ENCODE measurements at places on chromosomes 6 and 20. TPM values are rescaled to one million over a fixed set of nuclear protein-coding genes. Genes with fewer than 3 reads are reported as not detected.

- no peak for DNase-seq
Measured at GRCh38 chr6:152634773-152635172, 2.4 kb downstream of the SYNE1 start.

- DNase-seq = peak; percentile 84
Measured at GRCh38 chr6:108622641-108623298, 62.1 kb downstream of the FOXO3 start.

Gene KIF3B
- total RNA-seq = 17.1 TPM

GRCh38 chr20:45010399-45010828 lies 44.1 kb downstream of the STK4 start:
- peak; percentile 26 for DNase-seq

DNA sequence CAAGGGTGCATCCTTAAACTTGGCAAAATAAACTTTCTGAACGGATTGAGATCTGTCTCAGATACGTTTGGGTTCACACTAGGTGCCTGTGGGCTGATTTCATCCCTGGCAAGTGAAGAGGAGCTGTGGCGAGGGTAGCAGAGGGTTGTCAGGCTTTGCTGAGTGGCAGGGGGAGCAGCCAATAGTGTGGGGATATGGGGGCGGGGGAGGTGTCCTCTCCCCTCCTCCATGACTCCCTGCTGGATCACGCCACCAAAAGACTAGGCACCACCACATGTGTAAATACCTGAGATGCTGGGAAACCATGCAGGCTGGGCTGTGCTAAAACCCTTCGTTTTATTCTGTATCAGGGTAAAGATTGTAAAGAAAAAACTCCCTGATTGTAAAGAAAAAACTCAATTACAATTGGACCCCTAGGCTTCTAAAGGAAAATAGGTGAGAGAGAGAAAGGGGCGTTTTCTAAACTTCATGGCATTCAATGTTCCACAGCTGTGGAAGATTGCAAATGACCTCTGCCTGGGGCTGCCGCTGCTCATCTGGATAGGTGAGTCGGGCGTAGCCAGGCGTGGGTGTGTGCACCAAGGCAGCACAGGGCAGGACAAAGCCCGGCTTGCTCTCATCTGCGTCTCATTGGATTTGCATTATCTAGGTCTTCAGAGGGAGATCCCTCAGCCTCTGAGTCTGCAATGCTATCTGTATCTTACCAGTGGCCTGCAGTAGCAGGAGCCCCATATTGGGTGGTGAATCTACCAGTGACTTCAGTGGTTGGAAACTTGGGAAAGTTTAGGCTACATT lies 26.9 kb upstream of the ADTRP start:
- DNase-seq = no peak

Gene FNDC1
- total RNA-seq = not detected

DNA sequence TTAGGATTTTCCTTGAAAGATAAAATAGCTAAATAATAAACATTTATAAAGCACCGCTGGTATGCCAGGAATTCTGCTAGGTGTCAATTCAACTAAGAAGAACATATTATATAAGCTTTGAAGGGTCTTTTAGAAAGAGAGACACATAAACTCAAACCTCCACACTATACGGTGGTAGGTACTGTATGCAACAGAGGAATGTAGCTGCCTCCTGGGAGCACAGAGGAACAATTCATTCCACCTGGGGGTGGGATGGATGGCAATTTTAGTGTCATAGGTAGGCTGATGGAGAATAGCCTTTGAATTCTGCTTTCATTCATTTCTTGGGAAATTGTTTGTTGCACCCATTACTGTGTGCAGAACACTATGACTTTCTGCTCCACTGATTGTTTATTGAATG lies 447.1 kb upstream of the MAP3K7 start:
- no peak for DNase-seq

Gene CLIC5
- not detected for total RNA-seq

DNA sequence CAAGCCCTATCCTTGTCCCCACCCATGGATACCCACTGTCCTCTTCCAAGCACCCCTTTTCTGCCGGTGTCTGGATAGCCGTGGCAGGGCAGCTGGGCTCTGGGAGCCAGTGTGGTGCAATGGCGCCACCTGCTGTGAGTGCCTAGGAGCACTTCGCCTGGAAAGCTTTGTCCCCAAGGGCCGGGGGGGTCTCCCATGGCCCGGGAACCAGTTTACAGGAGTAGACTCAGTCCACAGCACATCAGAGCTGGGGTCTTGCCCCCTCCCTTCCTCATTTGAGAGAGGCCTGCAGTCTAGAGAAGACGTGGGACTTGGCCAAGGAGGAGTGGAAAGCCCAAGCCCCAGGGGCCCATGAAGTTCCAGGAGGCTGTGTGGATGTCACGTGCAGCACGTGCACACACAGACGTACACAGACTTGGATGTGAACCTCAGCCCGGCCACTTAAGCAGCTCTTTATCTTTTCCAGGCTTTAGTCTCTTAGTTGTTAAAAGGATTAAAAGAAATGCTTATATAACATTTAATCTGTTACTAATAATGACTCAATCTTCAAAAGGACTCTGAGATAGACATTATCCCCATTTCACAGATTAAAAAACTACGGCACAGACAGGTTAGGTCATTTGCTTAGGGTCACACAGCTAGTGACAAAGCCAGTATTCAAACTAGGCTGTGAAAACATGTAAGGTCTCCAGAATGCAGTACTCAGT lies 40.9 kb upstream of the CDH22 start:
- DNase-seq = no peak

Gene CDSN
- total RNA-seq = not detected

Gene GJE1
- not detected for total RNA-seq

DNA sequence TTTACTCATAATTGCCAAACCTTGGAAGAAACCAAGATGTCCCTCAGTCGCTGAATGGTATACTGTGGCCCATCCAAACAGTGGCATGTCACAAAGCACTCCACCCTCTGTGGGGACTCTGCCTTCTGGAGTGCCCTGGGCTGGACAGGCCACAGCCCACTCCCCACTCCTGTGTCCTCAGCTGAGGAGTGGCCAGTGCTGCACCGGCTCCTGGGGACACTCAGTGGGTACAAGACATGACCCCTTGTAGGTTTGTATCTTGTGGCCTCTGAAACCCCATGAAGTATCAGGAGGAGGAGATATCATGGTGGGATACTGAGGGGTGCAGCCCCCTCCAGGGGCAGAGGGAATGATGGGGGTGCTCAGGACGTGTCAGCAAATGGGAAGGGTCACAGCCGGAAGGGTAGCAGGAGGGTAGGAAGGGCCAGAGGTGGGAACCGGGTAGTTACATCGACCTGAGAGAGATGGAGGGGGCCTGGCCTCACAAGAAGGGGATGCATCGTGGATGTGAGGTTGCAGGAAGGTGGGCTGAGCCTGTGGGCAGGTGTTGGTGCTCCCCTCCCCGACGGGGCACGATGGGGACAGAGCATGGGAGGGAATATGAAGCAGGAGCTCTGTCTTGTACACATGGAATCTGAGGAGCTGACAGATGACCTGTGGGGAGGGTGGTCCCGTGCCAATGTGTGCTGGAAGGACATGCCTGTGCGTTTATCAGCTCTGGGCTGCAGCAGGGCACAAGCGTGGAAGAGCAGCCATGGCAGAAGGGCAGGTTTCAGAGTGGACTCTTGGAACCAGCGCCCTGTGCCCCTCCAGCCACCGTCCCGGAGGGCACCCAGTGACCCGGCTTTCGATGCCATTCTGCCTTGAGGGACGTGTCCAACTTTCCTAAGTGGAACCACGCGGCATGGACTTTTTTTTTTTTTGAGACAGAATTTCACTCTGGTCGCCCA lies 11.9 kb upstream of the HELZ2 start:
- DNase-seq = no peak

- peak; percentile 43 for DNase-seq
Measured at GRCh38 chr6:116969211-116969863, 92.3 kb downstream of the RFX6 start.

Gene FAM162B
- not detected for total RNA-seq

Gene KIF13A
- total RNA-seq = 26.1 TPM

- DNase-seq = no peak
Measured at GRCh38 chr6:152323376-152323775, 313.8 kb downstream of the SYNE1 start.

DNA sequence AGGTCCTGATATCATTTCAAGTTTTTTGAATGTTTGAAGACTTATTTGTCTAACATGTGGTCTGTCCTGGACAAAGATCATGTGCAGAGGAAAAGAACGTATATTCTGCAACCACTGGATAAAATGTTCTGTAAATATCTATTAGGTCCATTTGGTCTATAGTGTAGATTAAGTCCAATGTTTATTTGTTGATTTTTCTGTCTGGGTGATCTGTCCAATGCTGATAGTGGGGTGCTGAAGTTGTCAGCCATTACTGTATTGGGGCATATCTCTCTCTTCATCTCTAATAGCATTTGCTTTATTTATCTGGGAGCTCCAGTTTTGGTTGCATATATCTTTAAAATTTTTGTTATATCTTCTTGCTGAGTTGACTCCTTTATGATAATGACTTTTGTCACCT lies 258.4 kb upstream of the CITED2 start:
- no peak for DNase-seq

- no peak for DNase-seq
Measured at GRCh38 chr6:107689951-107690642, 134.0 kb downstream of the SCML4 start.

- DNase-seq = no peak
Measured at GRCh38 chr6:36743032-36743431, 45.4 kb downstream of the RAB44 start.

GRCh38 chr20:49888212-49889000 lies 26.9 kb downstream of the SPATA2 start:
- DNase-seq = peak; percentile 66

DNA sequence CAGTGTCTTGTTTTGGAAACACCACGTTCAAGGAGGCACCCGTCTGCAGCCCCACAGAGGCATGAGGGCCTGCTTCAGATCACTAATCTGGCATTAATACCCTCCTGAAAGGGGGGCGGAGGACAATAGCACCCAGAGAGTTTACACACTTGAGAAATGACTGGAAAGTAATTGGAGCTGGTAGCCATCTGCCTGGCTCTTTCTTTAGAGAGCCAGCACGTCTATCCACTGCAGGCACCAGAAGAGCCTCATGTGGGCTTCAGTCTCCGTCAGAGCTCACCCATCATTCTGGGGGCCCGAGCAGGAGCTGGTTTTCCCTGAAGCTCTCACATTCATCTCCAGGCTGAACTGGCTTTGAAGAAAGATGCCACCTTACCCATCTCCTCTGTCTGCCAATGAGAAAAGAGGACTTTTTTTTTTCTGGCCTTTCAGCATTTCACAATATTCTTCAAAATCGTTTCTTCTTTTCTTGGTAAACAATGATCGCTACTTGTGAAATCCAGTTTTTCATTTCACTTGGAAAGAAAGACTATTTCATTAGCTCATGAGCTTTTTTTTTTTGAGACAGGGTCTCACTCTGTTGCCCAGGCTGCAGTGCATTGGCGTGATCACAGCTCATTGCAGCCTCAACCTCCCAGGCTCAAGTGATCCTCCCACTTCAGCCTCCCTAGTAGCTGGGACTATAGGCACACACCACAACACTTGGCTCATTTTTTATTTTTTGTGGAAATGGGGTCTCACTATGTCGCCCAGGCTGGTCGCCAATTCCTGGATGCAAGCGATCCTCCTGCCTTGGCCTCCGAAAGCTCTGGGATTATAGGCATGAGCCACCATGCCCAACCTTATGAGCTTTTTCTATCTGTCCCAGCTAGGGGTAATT lies 124.7 kb upstream of the ZNF217 start:
- no peak for DNase-seq

DNA sequence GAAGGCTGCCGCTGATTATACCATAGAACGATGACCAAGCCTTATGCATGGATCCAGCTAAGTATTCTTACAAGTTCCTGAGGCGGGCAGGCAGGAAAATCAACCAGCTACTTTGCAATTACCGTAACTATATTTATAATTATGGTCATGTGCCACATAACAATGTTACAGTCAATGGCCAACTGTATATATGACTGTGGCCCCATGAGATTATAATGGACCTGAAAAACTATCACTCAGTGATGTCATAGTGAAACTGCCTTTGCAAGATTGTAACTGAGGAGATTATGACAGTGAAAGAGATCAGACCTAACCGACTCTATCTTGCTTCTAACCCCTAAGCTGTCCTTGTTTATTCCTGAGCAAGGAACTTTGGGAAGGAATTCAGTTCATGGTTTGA lies 33.1 kb upstream of the FAM135A start:
- no peak for DNase-seq

- DNase-seq = no peak
Measured at GRCh38 chr6:160104821-160105517, 16.6 kb upstream of the SLC22A1 start.

- no peak for DNase-seq
Measured at GRCh38 chr20:62119591-62120364, 2.5 kb upstream of the LSM14B start.

Gene FUCA2
- total RNA-seq = 38.8 TPM

- DNase-seq = peak; percentile 92
Measured at GRCh38 chr6:71248306-71248765, 40.3 kb upstream of the OGFRL1 start.

DNA sequence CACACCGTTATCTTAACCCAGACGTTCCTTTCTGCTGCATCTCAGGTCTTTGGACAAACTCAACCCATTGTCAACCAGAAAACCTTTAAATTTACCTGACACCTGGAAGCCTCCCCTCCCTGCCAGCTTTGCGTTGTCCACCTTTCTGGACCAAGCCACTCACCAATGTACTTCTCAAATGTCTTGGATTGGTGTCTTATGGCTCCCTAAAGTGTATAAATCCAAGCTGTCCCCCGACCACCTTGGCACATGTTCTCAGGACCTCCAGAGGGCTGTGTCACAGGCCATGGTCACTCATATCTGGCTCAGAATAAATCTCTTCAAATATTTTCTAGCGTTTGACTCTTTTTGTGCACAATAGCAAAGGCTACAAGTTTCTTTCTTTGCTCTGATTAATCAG lies 250.0 kb downstream of the DLL1 start:
- DNase-seq = no peak

DNA sequence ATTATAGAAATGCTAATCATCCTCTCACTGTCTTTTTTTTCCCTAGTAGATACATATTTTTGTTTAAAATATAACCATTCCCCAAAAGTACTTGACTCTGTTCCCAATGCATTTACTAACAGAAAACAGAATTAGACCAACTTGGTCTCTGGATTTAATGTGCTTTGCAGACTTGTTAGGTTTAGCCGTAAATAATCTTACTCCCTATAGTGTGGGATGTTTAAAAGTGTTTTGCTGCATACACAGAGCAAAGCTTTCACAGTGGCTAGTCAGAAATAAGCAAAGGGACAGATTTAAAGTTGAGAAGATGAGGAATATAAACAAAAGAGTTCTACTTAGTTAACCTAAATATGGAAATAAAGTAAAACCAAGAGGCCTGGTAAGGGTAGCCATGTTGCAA lies 527.5 kb downstream of the HDGFL1 start:
- DNase-seq = no peak

- DNase-seq = no peak
Measured at GRCh38 chr20:3734111-3734843, 1.8 kb downstream of the HSPA12B start.

DNA sequence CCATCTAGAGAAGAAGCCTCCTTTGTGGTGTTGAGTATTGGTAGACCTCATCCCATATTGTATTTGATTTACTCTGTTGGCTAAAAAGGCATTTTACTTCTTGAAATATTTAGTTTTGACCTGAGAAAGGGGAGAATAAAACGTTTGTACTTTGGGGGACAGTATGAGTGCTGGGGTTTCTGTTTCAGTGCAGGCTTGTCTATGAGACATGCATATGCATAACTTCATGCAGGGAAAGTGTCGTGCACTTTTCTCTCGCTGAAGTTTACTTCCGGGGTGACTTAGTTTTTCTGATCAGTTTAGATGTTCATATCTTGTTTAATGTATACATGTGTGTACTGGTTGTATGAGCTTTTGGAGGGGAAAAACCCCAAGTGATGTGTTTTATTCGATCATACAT lies 59.5 kb downstream of the UTRN start:
- no peak for DNase-seq

Gene PSORS1C1
- 0.64 TPM for total RNA-seq

Measured in HT1080 (cell line).